ENCODE measurements at places on chromosomes 2 and 18. TPM values are rescaled to one million over a fixed set of nuclear protein-coding genes. Genes with fewer than 3 reads are reported as not detected.

GRB14 gene
- total RNA-seq = 6.3 TPM

ALK gene
- not detected for total RNA-seq

FER1L5 gene
- 0.91 TPM for total RNA-seq

GBX2 gene
- 5.9 TPM for total RNA-seq

NGEF gene
- 12.6 TPM for total RNA-seq

LINC00305 gene
- not detected for total RNA-seq

SERPINB10 gene
- not detected for total RNA-seq

XIRP2 gene
- not detected for total RNA-seq

IL1RN gene
- 0.25 TPM for total RNA-seq

FECH gene
- 42.7 TPM for total RNA-seq

LIPG gene
- 2.6 TPM for total RNA-seq

SPP2 gene
- total RNA-seq = not detected

KLHL41 gene
- 0.15 TPM for total RNA-seq

CPO gene
- total RNA-seq = 0.32 TPM

LGALSL gene
- 14.2 TPM for total RNA-seq

CAPN14 gene
- not detected for total RNA-seq

CRYGC gene
- not detected for total RNA-seq

CNDP1 gene
- total RNA-seq = not detected

LCT gene
- total RNA-seq = 0.12 TPM

CCDC74A gene
- 13.6 TPM for total RNA-seq

OTX1 gene
- total RNA-seq = 13.1 TPM

ACMSD gene
- not detected for total RNA-seq

IL36RN gene
- not detected for total RNA-seq

NPPC gene
- 0.52 TPM for total RNA-seq

SLC14A1 gene
- total RNA-seq = not detected

BMP10 gene
- total RNA-seq = not detected

SERPINB11 gene
- not detected for total RNA-seq

TUBB6 gene
- 87.4 TPM for total RNA-seq

MARCHF4 gene
- not detected for total RNA-seq

MGAT4A gene
- total RNA-seq = 10.2 TPM

FAM237A gene
- total RNA-seq = not detected

DNAH7 gene
- not detected for total RNA-seq

LIPT1 gene
- total RNA-seq = 8.5 TPM

ADAM17 gene
- total RNA-seq = 39.2 TPM

COBLL1 gene
- total RNA-seq = 3.6 TPM

EMILIN2 gene
- 23.4 TPM for total RNA-seq

FEV gene
- not detected for total RNA-seq

SCN1A gene
- not detected for total RNA-seq

SFT2D3 gene
- total RNA-seq = 3.1 TPM

KLHL29 gene
- total RNA-seq = 16.7 TPM

LIMS2 gene
- 3.7 TPM for total RNA-seq

ICOS gene
- total RNA-seq = not detected

DNAJC5G gene
- 2.5 TPM for total RNA-seq

LIMS4 gene
- 1.1 TPM for total RNA-seq

LYPD6 gene
- total RNA-seq = 3.0 TPM

SNORC gene
- total RNA-seq = 14.0 TPM

EFHD1 gene
- total RNA-seq = 0.52 TPM

EN1 gene
- total RNA-seq = not detected

CD207 gene
- total RNA-seq = not detected

GATA6 gene
- 3.3 TPM for total RNA-seq

ZAP70 gene
- 0.91 TPM for total RNA-seq

HRH4 gene
- total RNA-seq = not detected

ANO7 gene
- 0.84 TPM for total RNA-seq

NTSR2 gene
- total RNA-seq = not detected

VSNL1 gene
- 4.6 TPM for total RNA-seq

LRRC30 gene
- not detected for total RNA-seq
